ENCODE measurements at places on chromosomes 7 and 10. TPM values are rescaled to one million over a fixed set of nuclear protein-coding genes. Genes with fewer than 3 reads are reported as not detected.
A peak's percentile ranks its signal among the peaks of the same experiment; 100 is the strongest.

The TMEM139 gene
- 3.7 TPM for total RNA-seq

The GJD4 gene
- not detected for total RNA-seq

The CHAT gene
- total RNA-seq: not detected

The HYAL4 gene
- total RNA-seq: not detected

The SFTPA1 gene
- not detected for total RNA-seq

The TEX36 gene
- total RNA-seq: not detected

GRCh38 chr7:106986450-106986977 is 58.0 kb upstream of the PRKAR2B start:
- DNase-seq: no peak

DNA sequence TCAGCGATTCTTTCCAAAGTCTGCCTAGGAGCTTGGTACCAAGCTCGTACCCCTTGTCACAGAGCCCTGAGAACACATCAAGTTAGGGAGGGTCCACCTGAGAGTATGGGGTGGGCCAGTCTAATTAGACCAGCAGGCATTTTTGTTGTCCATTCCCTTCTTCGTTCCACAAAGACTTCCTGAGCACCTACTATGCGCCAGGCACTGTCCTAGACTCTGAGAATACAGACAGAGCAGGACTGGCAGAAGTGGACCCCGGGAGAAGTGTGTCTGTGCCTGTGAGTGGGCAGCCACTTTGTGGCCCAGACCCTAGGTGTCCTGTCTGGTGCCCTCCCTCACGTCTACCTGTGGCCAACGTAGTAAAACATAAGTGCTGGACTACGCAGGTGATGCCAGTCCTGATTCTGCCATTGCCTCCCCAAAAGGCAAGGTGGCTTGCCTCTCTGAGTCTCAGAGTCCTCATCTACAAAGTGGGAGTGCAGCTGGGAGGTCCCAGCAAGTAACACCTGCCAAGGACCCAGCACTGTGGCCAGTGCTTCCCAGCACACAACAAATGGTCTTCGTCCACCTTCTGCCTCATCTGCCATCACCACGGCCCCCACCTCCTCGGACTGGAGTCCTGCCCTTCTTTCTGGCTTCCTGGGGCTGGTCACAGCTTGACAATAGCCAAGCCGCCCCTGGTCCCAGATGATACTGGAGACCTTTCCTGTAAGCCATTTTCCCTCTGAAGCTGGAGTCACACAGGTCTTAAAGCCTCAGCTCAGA is 54.3 kb upstream of the DUSP5 start:
- peak; percentile 72 for DNase-seq

DNA sequence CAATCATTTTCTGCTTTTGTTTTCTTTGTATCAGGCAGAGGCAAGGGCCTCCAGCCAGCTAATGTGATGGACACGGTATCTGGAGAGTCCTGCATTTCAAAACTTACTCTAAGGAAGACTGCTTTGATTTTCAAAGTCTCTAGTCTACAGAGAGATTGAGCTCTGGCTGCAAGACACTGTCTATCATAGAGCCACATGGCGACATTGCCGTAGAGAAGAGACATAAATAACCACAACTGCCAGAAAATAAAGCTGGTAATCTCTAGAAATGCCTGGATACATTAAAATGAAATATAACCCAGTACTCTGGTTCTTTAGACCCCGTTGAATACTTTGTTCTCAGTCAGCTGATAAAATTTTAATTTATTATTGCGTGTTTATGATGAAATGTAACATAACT is 90.8 kb downstream of the OTUD1 start:
- DNase-seq: no peak

DNA sequence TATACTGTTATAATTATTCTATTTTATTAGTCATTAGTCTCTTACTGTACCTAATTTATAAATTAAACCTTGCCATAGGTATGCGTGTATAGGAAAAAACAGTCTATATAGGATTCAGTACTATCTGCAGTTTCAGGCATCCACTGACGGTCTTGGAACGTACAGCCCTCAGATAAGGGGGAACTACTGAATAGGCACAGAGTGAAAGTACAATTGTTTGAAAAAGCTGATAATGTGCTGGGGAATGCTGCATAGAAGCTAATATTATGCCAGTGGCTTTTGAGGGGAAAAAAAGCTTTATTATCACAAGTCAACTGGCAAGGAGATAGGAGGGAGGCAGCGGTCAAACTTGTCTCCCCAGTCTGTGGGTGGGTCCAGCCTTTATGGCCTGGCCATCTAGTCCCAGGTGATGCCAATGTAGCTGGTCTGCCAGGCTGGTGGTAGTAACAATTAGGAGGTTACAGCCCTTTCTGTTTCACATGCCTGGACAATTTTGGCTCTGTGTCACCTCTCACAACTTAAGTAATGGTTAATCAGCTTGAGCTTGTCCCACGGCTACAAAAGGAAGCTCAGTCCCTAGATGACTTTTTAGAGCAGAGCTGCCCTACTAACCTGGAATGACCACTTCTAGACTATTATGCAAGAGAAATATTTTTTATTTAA is 8.3 kb upstream of the FMC1 start:
- no peak for DNase-seq

- DNase-seq: no peak
Observed at GRCh38 chr10:50375051-50375452, 123.7 kb upstream of the ASAH2 start.

DNA sequence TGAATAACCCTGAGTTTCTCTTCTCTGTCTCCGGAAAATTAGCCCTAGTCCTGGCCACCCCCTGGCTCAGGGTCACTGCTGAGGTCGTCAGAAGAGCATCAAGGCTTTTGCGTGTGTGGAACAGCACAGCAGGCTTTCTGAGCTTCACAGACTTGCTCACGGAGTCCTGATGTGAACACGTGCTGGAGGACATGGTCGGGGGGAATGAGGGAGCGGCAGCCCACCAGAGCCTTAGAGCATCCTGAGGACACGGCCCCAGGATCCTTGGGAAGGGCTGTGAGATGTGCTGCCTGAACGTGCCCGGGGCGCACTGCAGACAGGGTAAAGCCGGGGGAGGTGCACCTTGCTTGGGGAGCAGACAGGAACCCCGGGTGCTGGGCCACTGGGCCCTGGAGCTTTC is 28.8 kb downstream of the TMEM120A start:
- DNase-seq: no peak

DNA sequence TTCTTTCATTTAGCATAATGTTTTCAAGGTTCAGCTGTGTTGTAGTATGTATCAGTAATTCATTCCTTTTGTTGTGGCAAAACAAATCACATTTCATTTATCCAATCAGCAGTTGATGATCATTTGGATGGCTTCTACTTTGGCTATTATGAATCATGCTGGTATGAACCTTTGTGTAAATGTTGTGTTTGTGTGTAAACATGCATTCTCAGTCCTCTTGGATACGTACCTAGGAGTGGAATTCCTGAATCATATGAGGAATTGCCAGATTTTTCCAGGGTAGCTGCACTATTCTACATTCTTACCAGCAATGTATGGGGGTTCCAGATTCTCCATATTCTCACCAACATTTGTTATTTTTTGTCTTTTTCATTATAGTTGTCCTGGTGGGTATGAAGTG is 578.5 kb upstream of the MKI67 start:
- no peak for DNase-seq

- DNase-seq: no peak
Observed at GRCh38 chr7:93843260-93843659, 47.3 kb downstream of the TFPI2 start.

- no peak for DNase-seq
Observed at GRCh38 chr10:49200854-49201253, 12.7 kb upstream of the TMEM273 start.

GRCh38 chr7:115070311-115070710 is 148.4 kb downstream of the MDFIC start:
- DNase-seq: no peak

DNA sequence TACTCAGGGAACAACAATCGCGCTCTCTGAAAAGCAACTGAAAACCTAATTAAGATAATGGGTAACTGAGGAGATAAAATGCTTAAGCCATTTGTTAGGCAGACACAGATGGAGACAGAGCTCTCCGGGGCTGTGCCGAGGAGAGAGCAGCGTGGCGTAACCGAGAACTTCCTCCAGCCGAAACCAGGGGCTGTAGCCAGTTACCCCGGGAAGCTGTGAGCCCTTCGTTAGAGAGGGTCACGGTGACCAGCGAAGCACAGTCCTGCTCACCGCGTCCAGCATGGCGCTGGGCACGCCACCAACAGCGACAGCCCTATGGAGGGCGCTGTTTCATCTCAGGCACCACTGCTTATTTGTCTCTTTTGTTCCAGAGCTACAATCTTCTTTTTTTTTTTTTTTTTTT is 16.1 kb downstream of the PAPOLB start:
- DNase-seq: peak; percentile 41

GRCh38 chr10:45075216-45075615 is 74.5 kb downstream of the ZNF22 start:
- DNase-seq: no peak

- DNase-seq: no peak
Observed at GRCh38 chr7:461117-461452, 58.6 kb downstream of the PDGFA start.

DNA sequence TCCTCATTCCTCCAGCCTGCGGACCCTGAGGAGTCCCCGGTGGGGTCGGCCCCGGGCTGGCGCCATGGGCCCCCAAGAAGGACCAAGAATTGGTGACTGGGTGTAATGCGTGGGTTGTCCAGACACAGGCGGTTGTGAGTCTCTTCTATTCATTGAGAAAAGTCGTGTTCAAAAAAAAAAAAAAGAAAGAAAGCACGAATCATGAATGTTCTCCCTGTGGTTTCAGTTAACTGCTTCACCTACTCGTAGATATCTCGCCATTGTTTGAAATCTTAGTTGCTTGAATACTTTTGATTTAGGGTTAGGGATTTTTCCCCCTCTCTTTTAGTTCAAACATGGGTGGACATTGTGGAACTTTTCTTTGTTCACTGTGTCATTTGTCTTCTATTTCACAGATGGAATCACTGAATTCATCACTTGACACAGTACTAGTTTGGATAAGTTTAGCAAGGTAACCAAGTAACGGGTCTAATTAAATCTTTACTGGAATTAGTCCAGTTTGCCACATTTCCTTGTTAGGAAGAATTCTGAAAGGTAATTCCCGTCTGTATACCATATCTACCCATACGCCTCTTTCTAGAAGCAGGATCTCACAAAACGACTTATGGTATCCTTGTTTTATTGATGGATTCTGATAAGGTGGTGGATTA is 775 bp downstream of the STARD3NL start:
- DNase-seq: no peak

DNA sequence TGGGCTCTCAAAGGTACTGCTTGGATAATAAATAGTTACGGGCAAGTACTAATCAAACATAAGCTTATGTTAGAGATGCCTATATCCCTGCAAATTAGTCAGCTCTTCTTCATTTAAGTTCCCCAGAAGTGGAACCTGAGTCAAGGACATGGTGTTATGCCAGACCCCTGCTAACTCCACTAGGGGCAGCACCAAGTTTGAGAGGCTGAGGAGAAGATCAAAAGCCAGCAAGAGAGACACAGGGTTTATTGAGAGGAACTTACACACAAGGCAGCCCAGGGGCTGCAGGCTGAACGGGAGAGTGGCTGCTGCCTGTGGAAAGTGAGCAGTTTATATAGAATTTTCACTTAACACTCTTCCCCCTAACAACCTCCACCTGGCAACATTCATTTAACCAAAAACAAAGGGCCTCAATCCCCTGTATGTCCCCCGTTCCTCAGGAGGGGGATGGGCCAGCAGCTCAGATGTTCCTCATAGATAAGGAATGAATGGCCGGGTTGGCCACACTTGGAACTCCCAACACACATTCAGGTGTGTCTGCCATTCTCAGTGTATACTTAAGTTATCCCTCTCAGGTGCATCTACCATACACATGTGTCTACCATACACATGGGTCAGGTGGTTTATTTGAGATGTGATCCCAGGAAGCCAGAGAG is 62.6 kb upstream of the GHITM start:
- no peak for DNase-seq

GRCh38 chr10:100836891-100837290 is 75.9 kb upstream of the SLF2 start:
- no peak for DNase-seq

- DNase-seq: no peak
Observed at GRCh38 chr7:72187179-72187578, 225.0 kb downstream of the CALN1 start.

DNA sequence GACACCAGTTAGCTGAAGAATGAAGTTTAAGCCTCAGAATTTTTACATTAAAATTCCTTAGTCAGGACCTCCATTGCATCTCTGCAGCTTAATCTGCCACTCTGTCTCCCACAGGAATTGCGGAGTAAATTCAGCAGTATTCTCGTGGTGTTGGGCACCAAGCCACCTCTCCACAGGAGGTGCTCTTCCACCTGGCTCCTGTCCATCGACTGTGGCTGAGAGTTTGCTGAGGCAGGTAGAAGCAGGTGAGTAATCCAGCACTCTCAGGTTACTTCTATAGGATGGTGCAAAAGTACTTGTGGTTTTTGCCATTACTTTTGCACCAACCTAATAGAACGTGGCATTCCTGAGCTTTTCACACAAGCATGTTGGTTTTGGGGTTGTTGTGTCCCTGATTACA is 134.1 kb downstream of the GFRA1 start:
- no peak for DNase-seq

GRCh38 chr7:39688611-39689480 is 65.5 kb downstream of the RALA start:
- DNase-seq: no peak

GRCh38 chr7:103150192-103150591 is 1.3 kb upstream of the NAPEPLD start:
- DNase-seq: no peak

DNA sequence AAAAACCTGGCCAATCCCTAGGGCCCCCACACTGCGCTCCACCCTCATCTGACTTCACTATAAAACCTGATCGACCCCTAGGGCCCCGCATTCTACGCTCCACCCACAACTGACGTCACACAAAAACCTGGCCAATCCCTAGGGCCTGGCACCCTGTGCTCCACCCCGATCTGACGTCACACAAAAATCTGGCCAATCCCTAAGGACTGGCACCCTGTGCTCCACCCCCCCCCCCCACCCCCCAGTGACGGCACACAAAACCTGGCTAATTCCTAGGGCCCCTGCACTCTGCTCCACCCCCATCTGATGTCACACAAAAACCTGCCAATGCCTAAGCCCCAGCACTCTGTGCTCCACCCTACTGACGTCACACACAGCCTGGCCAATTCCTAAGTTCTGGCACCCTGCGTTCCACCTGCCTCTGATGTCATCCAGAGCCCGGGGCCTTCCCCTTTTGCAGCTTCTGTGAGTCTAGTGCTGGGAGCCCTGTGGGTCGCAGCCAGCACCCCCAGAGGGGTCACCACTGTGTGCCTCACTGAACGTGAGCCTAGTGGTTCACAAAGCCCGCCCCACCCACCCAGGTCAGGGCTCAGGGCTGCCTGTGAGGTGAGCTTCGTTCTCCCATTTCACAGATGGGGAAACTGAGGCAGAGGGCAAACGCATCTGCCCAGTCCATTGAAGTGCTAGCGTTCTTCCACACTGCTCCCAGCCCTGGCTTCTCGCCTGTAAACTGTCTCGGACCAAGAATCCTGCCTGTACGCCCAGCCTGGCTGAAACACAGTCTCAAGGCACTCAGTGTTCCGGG is 40.6 kb downstream of the MICALL2 start:
- no peak for DNase-seq

- no peak for DNase-seq
Observed at GRCh38 chr10:624605-625332, 64.7 kb downstream of the DIP2C start.
